ENCODE measurements at places on chromosomes 12 and 14.

GRCh38 chr12:131116468-131117117 is 162.9 kb downstream of the ADGRD1 start:
- no peak for DNase-seq

GRCh38 chr12:2583091-2583497 is 211.7 kb upstream of the FKBP4 start:
- peak; percentile 43 for DNase-seq

DNA sequence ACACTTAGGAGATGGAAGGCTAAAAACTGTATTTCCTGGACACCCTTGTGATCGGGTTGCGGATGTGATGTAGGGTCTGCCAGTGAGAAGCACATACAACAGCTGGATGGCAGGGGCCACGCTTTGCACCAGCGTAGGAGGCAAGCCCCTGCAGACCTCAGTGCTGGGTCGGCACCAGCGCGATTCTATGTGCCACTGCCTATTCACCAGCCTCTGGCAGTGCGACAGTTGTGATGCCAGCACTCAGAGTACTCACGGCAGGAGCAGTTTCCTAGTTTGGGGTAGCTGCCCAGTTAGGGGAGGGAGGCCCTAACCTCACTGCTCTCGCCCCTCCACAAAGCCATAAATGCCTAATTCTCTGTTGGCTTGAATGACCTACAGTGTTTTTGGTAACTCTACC is 31.6 kb downstream of the SPTLC2 start:
- no peak for DNase-seq

- DNase-seq, result peak; percentile 71
Measured at GRCh38 chr12:19482551-19483109, 43.3 kb downstream of the AEBP2 start.

- no peak for DNase-seq
Measured at GRCh38 chr14:94077111-94077821, 3.7 kb downstream of the DDX24 start.

- DNase-seq, result no peak
Measured at GRCh38 chr12:18492372-18493025, 231.2 kb downstream of the PIK3C2G start.

DNA sequence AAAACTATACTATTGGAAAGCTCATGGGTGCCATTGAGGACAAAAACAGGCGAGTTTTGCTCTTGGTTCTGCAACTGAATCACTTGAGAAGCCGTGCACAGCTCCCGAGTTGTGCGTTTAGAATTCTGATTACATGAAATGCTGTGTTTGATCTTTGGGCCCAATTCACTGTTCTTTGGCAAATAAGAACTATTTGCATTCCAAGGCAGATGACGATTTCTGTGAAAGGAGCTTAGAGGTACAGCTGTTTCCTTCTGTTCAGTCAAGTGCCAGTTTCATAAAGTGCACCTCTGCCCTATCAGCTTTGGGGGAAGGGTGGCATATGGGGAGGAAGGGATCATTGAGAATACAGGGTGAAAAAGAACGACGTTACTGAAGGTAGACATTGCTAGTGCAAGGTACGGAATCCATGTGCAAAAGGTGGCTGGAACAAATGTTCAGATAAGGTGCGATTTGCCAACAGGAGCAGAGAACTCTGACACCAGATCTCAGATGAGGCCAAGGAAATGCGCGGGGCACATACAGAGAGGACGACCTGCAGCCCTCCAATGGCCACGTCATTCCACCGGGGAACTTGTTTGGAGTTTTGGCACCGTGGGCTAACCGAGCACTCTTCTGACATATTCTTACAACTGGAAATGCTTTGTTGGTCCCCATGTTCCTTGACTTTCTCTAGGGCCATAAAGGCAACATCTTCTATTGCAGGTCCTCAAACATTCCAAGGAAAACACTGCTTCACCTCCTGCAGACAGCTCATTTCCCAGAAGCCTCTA is 30.1 kb downstream of the TCHP start:
- no peak for DNase-seq

GRCh38 chr14:75153295-75153694 is 23.1 kb downstream of the TMED10 start:
- no peak for DNase-seq

Data from stimulated activated CD8-positive, alpha-beta memory T cell treated with anti-CD3 and anti-CD28 coated beads, Interleukin-15, amount 100 ng/mL, for 48 hours (primary cell).